ENCODE measurements at places on chromosomes 11 and 22.

GRCh38 chr11:128316541-128317227 lies 270.7 kb downstream of the ETS1 start:
- no peak for DNase-seq

DNA sequence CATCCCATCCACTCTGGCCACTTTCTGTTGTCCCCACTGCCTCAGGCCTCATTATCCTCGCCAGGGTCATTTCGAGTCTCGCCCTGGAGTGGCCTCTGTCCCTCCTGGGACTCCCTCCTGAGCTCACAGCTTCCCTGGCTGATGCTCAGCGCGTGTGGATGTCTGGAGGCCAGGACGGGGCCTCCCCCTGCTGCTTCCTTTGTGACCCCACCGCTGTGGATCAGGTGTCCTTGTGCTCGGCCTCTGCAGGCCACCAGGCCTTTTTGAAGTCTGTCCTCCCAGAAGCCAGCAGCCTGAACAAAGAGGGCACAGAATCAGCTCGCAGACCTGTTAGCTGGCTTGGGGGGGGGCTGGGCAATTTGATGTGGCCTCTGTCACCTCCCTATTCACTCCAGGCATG lies 13.5 kb downstream of the CBX6 start:
- DNase-seq = no peak

DNA sequence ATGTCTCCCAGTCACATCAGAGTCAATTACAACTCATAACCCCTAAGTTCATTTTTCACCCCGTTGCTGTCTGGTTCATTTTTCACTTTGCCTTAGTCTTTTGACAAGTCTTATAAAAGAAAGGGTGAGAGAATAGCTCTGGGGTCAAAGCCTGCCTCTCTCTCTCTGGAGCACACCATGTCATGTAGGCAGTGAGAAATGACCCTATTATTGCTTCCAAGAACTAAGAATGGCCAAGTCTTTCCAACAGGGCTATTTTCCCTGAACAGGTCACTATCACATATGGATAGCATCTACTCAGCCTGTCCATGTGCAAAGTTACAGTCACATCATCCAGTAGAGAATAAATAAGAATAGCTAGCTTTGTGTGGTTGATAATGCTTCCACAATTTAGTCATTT lies 655.5 kb upstream of the LRRC4C start:
- no peak for DNase-seq

GRCh38 chr22:45460288-45461109 lies 42.2 kb upstream of the FBLN1 start:
- DNase-seq = no peak

GRCh38 chr11:68549789-68550484 lies 89.4 kb downstream of the PPP6R3 start:
- DNase-seq = no peak

- DNase-seq = no peak
Measured at GRCh38 chr11:113979431-113979830, 4.5 kb downstream of the HTR3A start.

DNA sequence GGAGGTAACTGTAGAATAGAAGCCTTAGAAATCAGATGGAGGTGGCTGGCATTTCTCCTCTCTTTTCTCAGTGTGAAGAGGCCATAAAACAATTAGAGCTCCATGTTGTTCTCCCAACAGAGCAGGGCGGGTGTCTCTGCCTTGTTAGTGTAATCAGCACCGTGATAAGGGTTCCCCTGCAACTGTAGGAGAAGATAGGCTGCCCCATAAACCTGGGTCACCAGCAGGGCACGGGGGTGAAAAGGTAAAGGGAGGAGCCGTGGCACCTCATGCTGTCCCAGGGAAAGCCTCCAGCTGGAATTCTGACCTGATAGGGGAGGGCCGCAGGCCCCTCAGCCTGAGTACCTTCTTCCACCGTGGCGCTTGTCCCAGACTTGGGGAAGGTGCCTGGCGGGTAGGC lies 68.7 kb downstream of the ISX start:
- DNase-seq = no peak

DNA sequence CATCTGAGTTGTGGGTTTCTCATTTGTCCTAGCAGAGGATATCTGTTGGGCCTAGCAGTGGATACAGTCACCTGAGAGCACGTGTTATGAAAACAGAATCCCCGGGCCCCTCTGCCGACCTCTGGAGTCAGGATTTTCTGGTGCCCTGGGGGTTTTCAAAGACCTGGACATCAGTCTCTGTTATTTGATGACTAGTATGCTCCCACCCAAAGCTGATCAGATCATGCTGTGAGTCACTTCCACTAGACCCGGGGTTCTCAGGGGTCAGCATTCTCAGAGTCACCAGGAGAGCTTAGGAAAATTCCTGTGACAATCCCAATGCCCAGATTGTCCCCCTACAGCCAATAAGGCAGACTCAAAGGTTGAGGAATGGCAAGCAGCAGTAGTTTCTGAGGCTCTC lies 38.7 kb downstream of the KCNJ1 start:
- no peak for DNase-seq

- DNase-seq = no peak
Measured at GRCh38 chr11:82631722-82632630, 101.7 kb downstream of the FAM181B start.
